Effector memory CD8-positive, alpha-beta T cell (primary cell): ENCODE measurements at places on chromosomes 7 and 10.

DNA sequence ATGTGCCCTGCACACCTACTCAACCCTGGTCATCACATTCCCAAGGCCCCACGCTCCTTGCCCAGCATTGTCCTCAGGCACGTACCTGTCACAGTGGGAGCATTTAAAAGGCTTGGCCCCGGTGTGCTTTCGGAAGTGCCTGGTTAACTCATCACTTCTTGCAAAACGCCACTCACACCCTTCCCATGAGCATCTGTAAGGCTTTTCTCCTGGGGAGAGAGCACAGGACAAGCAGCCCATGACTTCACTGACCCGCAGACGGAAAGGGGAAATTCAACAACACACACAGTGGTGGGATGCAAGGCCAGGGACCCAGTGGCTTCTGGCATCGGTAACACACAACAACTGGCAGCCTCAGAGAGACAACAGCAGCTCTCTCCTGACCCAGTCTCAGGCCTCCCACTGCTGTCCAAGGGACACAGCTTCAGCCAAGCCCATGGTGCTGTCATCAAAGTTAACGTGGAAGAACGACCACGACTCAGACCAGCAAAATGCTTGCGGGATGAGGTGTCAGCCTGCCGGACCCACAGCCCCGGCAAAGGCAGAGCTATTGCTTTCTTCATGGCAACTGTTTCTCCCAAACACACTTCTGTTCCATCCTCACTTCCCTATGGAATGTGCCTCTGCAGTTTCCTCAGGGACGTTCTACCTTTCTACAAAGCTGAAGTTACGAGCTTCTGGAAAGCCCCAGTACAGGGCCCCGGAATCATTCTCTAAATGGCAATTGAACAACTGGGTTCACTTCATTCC, 4.8 kb downstream of the KLF6 start:
- peaks cover 79% of the 10 kb centered on the region for H3K4me1 ChIP-seq
- peak overlapping the region; percentile 100 for H3K27ac ChIP-seq
- H3K27me3 ChIP-seq: no peaks in the 10 kb centered on the region
- H3K4me3 ChIP-seq: peak overlapping the region; percentile 98
- peaks cover 100% of the 10 kb centered on the region for H3K36me3 ChIP-seq
- DNase-seq: no peak

DNA sequence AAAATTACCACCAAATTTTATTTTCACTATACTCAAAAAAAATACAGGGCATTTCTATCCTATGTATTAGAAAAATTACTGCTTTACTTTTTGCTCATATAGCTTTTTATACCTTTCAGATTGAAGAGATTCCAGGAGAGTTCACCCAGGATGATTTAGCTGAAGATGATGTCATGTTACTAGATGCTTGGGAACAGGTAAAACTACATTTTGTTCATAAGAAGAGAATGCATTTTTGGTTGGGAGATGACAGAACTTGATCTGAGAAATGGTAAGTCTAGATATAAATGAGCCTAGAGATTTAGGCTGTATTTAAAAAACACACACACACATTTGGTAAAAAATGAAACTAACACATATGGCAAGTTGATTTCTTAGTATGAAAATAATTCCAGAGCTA, 38.1 kb upstream of the ARL4A start:
- peaks cover 3% of the 10 kb centered on the region for H3K4me1 ChIP-seq
- peaks cover 3% of the 10 kb centered on the region for H3K36me3 ChIP-seq
- no peak overlapping the region for H3K27ac ChIP-seq
- H3K4me3 ChIP-seq: no peak overlapping the region

DNA sequence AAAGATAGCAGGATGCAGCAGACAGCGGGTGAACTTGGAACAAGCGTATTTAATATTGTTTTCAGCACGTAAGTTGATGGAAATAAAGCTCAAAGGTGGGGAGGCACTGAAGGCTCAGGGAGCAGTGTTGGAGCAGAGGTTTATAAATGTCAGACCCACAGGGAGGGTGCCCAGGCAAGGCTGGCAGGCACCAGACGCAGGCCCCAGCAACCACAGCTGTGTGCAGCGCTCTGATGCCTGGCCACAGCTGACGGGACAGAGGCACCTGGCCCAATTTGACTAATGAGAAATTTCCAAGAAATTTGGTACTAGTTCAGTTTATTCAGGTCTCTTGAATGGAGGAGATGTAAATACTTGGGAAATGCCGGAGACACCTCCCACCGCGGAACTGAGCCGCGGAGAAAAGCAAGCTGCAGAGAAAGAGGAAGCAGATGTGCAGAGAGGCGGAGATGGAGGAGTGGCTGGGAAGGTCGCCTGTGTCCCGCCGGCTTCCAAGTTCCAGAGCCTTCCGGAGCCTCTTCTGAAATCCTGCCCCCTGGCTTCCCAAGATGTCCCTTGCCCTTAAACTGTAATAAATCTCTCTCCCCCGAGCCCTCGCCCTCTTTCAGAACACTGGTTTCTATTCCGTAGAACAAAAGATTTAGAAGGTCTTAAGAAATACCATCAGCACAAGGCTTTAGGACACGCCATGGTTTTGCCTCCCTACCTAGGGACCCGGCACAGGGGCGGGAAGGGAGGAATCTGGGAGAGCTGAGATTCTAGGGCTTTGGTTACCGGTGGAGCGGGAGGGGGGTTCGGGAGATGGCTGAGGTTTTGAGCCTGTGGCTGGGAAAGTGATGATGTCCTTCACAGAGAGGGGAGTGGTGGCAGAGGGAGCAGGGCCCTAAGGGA, 38.4 kb upstream of the PLXNA4 start:
- H3K4me3 ChIP-seq: peak overlapping the region; percentile 5
- H3K36me3 ChIP-seq: peaks cover 3% of the 10 kb centered on the region
- no peak overlapping the region for H3K27ac ChIP-seq
- no peak for DNase-seq
- peaks cover 41% of the 10 kb centered on the region for H3K27me3 ChIP-seq

DNA sequence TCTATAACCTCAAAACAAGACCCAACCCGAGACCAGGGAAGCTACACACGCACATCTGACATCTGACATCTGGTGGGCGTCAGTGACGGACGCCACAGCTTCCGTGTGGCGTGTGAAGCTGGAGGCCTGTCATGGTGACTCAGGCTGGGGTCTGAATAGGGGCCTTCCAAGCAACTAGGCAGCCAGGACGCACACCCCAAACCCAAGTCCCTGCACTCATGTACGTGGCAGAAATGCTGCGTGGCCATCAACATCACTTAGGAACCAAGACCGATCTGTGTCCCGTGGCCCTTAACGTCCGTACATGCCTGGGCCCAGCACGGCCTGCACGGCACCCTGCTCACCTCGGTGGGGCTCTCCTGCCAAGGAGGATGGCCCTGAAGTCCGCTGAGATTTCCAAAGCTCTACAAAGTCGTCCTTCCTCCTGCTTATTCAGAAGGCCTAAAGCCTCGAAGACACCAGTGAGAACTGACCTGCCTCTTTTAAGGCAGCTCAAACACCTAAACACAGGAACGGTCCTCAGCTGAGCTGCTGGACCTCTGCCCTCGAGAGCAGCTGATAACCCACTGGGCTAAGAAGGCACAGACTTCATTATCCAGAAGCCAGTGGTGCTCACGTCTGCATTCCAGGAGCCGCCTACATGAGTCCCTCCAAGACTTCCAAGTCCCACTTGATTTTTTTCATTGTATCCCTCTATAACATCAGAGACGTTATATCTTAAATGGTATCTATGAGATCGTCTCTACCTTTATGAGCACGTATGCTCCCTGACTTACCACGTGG, 82.5 kb downstream of the DIP2C start:
- no peak for DNase-seq
- H3K27ac ChIP-seq: no peak overlapping the region
- H3K36me3 ChIP-seq: no peaks in the 10 kb centered on the region
- H3K4me3 ChIP-seq: no peak overlapping the region

GRCh38 chr10:15325243-15325943, 45.7 kb downstream of the FAM171A1 start:
- no peaks in the 10 kb centered on the region for H3K36me3 ChIP-seq
- no peaks in the 10 kb centered on the region for H3K4me1 ChIP-seq
- H3K27ac ChIP-seq: no peak overlapping the region
- H3K27me3 ChIP-seq: peaks cover 12% of the 10 kb centered on the region
- no peak for DNase-seq
- H3K4me3 ChIP-seq: no peak overlapping the region

DNA sequence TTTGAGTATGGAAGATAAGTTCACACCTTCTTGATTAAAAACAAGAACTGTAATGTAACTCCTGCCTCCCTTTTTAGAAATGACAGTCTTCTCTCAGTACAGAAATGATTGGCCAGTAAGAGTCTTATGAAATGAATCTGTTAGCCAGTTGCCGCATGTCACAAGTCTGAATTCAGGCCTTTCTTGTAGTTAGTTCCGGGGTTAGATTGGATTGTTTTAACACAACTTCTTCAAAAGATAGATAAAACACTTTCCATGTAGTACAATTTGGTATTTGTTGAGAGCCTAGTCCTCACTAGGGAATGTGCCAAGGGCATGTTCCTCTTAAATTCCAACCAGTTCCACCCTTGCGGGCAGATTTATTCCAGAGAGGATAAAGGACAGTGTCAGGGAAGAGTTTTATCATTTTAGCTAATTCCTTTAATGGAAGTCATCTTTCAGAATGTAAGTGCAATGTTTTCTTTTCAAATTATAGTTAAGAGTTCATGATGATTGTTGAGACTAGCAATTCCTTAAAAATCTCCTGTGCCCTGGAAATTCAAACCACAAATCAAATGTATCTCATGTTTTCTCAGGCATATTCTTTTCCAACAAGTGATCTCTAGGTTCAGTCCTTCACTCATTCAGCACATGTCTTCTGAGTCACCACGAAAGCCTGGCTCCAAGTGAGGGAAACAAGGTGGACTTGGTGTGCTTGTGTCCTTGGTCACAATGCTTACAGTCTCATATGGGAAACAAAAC, 4.1 kb downstream of the FHIP2A start:
- H3K4me3 ChIP-seq: peak overlapping the region; percentile 50
- peak overlapping the region; percentile 54 for H3K27ac ChIP-seq
- H3K4me1 ChIP-seq: peaks cover 36% of the 10 kb centered on the region
- no peaks in the 10 kb centered on the region for H3K27me3 ChIP-seq
